ENCODE measurements at places on chromosomes 11 and 22. TPM values are rescaled to one million over a fixed set of nuclear protein-coding genes. Genes with fewer than 3 reads are reported as not detected.

DNA sequence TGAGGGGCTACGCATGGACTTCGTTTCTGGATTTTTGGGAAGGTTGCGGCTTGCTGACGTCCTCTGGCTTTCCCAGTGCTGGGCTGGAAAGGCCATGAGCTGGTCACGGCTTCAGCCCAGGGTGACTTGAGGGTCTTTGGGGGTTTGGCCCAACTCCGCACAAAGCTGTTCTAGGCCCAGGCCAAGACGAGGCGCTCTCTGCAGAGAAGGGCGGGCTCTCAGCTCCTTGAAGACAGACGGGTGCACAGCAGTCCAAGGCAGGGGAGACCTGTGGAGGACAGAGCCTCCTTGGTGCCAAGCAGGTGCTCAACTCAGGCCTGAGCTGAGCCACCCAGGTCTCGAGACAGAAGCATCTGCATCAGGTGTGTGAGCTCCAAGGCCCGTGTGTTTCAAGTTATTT lies 1003.7 kb downstream of the BRD1 start:
- DNase-seq = no peak

DNA sequence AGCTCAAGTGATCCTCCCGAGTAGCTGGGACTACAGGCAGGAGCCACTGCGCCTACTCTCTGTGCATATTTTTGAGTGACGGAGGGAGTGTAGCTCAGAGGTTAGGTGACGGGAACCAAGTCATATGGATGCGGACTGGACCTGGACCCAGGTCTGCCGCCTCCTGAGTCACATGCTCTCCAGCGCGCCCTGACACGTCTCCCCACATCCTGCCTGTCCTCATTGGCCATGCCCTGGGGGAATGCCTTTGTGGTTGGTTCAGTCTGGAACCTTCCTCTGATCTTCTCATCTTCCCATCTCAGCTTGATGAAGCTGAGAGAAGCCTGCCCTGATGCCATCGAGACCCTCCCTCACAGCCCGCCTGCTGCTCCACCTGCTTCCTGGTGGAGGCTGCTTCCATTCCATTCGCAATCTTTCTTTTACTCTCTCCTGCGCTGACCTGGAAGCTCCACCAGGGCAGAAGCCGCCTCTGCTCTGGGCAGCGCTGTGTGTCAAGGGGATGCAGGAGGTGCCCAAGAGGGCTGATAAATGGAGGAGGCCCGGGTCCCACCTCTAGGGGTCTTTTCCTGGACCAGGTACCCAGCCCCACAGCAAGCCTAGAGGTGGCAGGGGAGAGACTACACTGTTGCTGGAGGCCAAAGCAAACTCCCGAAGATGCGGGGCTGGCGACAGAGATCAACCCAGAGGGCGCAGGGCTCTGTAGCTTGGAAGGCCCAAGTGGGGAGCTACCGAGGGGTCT lies 13.9 kb upstream of the BAIAP2L2 start:
- no peak for DNase-seq

DNA sequence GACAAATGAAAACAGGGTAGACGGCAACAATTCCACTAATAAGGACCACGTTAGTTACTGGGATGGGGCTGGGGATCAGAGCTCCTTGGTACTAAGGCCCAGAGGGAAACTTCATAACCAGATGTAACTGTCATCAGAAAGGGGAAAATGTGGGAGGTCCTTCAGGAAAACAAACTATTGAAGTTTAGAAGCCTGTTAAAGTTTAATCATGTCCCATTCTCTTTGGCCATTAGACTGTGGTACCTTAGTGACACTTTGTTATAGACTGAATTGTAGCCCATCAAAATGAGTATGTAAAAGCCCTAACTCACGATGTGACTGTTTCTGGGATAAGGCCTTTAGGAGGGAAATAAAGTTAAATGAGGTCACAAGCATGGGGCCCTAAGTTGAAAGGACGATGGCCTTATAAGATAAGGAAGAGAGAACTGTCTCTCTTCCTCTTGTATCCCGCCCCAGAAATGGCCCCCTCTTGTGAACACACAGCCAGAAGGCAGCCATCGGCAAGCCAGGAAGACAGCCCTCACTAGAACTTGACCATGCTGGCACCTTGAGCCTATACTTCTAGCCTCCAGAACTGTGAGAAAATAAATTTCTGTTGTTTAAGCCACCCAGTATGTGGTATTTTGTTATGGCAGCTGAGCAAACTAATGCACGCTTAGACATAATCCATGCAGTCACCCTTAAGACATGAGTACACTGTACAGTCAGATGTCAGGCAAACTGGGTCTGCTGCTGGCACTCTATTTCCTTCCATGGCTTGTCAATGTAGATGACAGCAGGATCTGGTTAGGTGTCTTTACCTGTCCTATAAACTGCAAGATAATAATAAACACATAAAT lies 26.9 kb upstream of the USP47 start:
- no peak for DNase-seq

DNA sequence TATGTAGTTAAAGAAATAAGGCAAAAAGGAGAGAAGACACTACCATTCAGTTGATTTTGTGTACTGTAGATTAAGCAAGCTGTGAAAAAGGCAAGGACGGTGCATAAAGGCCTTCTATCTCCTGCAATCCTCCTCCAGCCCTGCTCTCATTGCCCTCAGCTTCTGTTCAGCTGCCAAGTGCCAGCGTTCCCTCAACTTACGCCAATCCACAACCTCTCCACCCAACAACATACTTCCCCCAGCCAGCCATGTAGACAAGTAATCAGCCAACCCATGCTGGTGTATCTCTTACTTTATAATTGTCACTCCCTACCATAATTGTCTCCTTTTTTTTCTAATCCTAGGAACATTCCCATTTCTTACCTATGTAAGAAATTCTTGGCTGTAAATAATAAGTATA lies 30.1 kb upstream of the ANO5 start:
- DNase-seq = no peak

GRCh38 chr11:36273110-36273509 lies 16.1 kb downstream of the COMMD9 start:
- no peak for DNase-seq

- DNase-seq = no peak
Measured at GRCh38 chr11:95922099-95922498, 1.8 kb downstream of the MTMR2 start.

- DNase-seq = no peak
Measured at GRCh38 chr11:30984827-30985226, 384.7 kb downstream of the DCDC1 start.

GRCh38 chr11:34480314-34480713 lies 33.3 kb downstream of the ELF5 start:
- no peak for DNase-seq

CNTF gene
- 2.9 TPM for total RNA-seq

NXPE1 gene
- total RNA-seq = not detected

OR52A1 gene
- total RNA-seq = not detected

SPECC1L gene
- 62.1 TPM for total RNA-seq

SLC22A12 gene
- not detected for total RNA-seq
